ENCODE measurements at places on chromosomes 4 and X. TPM values are rescaled to one million over a fixed set of nuclear protein-coding genes. Genes with fewer than 3 reads are reported as not detected.

DNA sequence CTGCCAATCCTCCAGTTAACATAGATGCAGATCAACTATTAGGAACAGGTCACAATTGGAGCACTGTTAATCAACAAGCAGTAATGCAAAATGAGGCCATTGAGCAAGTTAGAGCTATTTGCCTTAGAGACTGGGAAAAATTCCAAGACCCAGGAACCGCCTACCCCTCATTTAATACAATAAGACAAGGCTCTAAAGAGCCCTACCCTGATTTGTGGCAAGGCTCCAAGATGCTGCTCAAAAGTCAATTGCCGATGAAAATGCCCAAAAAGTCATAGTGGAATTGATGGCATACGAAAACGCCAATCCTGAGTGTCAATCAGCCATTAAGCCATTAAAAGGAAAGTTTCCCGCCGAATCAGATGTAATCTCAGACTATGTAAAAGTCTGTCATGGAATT is 20.5 kb upstream of the TRIM61 start:
- no peaks in the 10 kb centered on the region for H3K36me3 ChIP-seq
- no peaks in the 10 kb centered on the region for H3K4me1 ChIP-seq
- no peak for DNase-seq
- no peak overlapping the region for H3K27ac ChIP-seq
- H3K27me3 ChIP-seq = no peaks in the 10 kb centered on the region

SMS gene
- 247 TPM for total RNA-seq

DNA sequence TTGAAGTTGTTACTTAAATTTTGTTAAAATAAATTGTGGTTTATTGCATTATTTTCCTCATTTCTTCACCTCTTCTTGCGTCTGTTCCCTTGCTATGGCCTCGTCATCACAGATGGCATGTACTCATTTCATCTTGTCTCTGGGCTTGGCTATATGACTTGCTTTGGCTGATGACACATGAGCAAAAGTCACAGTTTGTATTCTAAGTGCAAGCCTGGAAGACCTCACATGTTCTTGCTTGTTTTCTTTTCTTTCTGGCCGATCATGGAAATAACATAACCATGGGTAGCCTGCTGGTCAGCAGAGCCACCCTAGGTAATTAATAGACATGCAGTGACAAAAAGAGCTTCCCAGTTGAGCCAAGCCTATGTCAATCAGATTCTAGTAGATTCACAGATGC is 527.9 kb downstream of the SPRY1 start:
- H3K27me3 ChIP-seq = no peaks in the 10 kb centered on the region
- H3K27ac ChIP-seq = no peak overlapping the region
- no peak for DNase-seq
- no peaks in the 10 kb centered on the region for H3K4me1 ChIP-seq

- no peak overlapping the region for H3K27ac ChIP-seq
- no peaks in the 10 kb centered on the region for H3K27me3 ChIP-seq
- no peak overlapping the region for H3K4me3 ChIP-seq
- DNase-seq = no peak
- no peaks in the 10 kb centered on the region for H3K36me3 ChIP-seq
Measured at GRCh38 chr4:104868958-104869357, 277.7 kb upstream of the TET2 start.

- no peaks in the 10 kb centered on the region for H3K36me3 ChIP-seq
- no peak overlapping the region for H3K4me3 ChIP-seq
- no peak overlapping the region for H3K27ac ChIP-seq
- H3K4me1 ChIP-seq = peaks cover 2% of the 10 kb centered on the region
- DNase-seq = no peak
Measured at GRCh38 chr4:61853041-61853440, 652.9 kb downstream of the ADGRL3 start.

PDK3 gene
- 24.8 TPM for total RNA-seq

TEX13D gene
- 0.07 TPM for total RNA-seq

SMIM43 gene
- total RNA-seq = 0.50 TPM

DNA sequence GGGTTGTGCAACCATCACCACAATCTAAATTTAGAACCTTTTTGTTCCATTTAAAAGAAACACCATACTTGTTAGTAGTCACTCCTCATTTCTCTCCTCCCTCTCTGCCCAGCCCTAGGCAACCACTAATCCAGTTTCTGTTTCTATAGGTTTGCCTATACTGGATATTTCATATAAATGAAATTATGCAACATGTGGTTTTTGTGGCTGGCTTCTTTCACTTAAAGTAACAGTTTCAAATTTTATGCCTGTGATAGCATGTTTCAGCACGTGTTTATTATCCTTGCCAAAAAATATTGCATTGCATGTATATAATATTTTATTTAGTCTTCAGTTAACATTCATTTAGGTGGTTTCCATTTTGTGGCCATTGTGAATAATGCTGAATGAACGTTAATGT is 437.6 kb downstream of the IL1RAPL1 start:
- no peaks in the 10 kb centered on the region for H3K36me3 ChIP-seq
- no peaks in the 10 kb centered on the region for H3K4me1 ChIP-seq
- no peaks in the 10 kb centered on the region for H3K27me3 ChIP-seq

GRCh38 chr4:173187732-173188131 is 19.1 kb downstream of the GALNT7 start:
- H3K4me3 ChIP-seq = no peak overlapping the region
- H3K27ac ChIP-seq = no peak overlapping the region
- DNase-seq = no peak
- no peaks in the 10 kb centered on the region for H3K4me1 ChIP-seq
- no peaks in the 10 kb centered on the region for H3K27me3 ChIP-seq

- no peaks in the 10 kb centered on the region for H3K27me3 ChIP-seq
- no peaks in the 10 kb centered on the region for H3K4me1 ChIP-seq
Measured at GRCh38 chrX:40446921-40447320, 133.8 kb upstream of the ATP6AP2 start.

MMRN1 gene
- total RNA-seq = not detected

MAPK10 gene
- 2.5 TPM for total RNA-seq

CXCL11 gene
- 0.33 TPM for total RNA-seq

DNA sequence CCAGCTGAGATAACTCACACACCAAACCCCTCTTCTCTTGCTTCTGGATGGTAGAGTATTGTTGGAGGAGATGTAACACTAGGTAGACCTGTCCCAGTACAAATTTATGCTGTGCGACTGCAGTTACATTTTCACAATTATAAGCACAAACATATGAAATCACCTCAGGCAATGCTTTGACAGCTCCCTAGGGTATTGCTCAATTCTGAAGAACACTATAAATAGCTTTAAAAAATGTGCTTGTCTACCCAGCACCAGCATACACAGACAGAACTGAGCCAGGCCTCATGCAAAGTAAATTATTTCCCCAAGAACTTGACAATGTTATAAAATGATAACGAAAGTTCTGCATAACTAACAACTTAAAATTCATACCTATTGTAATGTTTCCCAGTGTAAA is 1999.1 kb upstream of the ADGRL3 start:
- no peak overlapping the region for H3K27ac ChIP-seq
- no peak for DNase-seq
- no peaks in the 10 kb centered on the region for H3K36me3 ChIP-seq

SLITRK2 gene
- 0.39 TPM for total RNA-seq

GRCh38 chrX:108701633-108702032 is 34.7 kb downstream of the IRS4 start:
- no peak overlapping the region for H3K4me3 ChIP-seq
- H3K36me3 ChIP-seq = no peaks in the 10 kb centered on the region
- no peaks in the 10 kb centered on the region for H3K27me3 ChIP-seq
- no peak overlapping the region for H3K27ac ChIP-seq
- no peaks in the 10 kb centered on the region for H3K4me1 ChIP-seq
- DNase-seq = no peak

DNA sequence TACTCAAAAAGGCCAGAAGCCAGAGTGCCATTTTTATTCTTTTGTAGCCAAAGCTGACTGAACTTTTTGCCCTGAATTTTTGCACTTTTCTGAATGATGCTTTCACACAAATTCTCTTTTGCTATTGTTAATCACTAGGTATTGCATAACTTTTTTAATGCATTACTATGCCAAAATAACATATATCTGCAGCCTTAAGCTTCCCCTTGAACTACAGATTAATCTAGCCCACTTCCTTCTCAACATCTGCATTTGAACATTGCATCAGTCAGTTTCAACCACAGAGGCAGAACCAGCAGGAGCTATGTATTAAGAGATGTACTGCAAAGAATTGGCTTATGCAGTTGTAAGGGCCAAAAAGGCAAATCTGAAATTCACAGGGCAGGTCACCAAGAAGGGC is 197.6 kb upstream of the GYPA start:
- H3K4me3 ChIP-seq = no peak overlapping the region
- H3K27me3 ChIP-seq = no peaks in the 10 kb centered on the region
- H3K27ac ChIP-seq = no peak overlapping the region
- no peaks in the 10 kb centered on the region for H3K4me1 ChIP-seq
- DNase-seq = no peak

DNA sequence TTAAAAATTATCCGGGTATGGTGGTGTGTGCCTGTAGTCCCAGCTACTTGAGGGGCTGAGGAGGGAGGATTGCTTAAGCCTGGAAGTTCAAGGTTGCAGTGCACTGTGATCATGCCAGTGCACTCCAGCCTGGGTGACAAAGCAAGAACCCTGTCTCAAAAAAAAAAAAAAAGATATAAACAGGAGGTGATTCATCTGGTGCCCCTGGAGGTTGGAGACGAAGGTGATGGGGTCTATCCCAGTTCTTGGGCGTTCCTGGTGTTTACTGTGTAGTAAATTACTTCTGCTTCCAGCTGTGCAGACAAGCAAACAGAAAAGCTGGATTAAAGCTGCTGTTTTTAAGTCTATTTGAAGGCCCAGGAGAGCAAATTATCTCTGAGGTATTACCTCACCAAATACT is 19.9 kb downstream of the GPKOW start:
- no peak overlapping the region for H3K27ac ChIP-seq
- no peaks in the 10 kb centered on the region for H3K4me1 ChIP-seq
- DNase-seq = no peak
- H3K4me3 ChIP-seq = no peak overlapping the region
- H3K36me3 ChIP-seq = no peaks in the 10 kb centered on the region

DNA sequence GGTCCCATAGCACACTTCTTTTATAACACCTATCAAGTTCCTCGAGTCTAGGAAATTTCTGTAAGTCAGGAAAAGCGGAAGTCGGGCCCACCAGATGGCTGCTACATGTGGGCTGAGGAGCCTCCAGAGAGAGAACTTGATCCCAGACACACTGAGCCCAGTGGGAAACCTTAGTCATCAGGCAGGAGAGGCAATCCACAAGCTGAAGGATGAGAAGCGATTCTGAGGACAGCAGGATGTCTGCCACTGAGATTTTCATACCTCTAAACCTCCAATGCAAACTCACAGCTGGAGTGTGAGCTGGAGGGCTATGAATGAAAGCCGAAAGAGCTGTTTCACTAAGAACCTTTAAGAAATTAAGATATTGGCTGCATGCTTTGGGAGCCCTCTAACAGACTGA is 52.6 kb upstream of the PDHA1 start:
- no peaks in the 10 kb centered on the region for H3K36me3 ChIP-seq
- no peak for DNase-seq
- no peak overlapping the region for H3K4me3 ChIP-seq
- H3K27me3 ChIP-seq = no peaks in the 10 kb centered on the region

DNA sequence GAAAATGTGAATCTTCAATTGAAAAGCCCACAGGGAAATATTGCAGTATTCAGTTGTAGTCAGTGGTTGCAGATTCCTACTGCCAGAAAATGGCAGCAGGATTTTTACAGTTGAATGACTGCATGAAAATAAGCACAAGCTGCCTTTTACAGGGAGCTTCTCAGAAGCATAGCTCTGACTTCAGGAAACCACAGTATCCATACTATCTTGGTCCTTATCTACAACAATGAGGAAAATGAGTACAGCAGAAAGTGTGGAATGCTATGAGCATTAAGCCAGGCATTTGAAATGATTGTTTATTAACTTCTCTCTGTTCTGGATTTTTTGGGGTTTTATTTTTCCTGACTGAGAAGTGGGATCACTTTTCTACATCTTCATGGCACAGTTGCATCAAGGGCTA is 34.6 kb upstream of the PRRG1 start:
- H3K4me1 ChIP-seq = no peaks in the 10 kb centered on the region
- no peak overlapping the region for H3K4me3 ChIP-seq
- no peaks in the 10 kb centered on the region for H3K36me3 ChIP-seq
- no peak overlapping the region for H3K27ac ChIP-seq
- no peaks in the 10 kb centered on the region for H3K27me3 ChIP-seq

GRCh38 chrX:79412972-79413371 is 45.8 kb upstream of the ITM2A start:
- H3K27ac ChIP-seq = no peak overlapping the region
- no peak overlapping the region for H3K4me3 ChIP-seq
- H3K36me3 ChIP-seq = no peaks in the 10 kb centered on the region
- no peaks in the 10 kb centered on the region for H3K4me1 ChIP-seq

DNA sequence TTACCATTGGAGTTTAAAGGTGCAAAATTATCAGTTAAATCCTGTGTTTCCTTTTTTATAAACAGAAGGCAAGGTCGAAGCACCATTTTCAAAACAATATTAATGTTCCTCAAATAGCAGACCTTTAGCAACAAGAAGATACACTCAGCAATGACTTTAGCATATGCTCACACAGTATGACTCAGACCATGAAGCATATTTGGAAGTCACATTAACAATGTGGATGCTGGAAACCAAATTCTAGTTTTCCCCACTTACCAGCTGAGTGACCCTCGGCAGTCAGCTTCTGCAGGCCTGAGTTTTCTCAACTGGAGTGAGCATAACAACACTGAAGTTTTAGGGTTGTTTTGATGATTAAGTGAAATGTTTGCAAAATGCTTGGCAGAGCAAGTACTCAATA is 130.5 kb downstream of the ANK2 start:
- H3K36me3 ChIP-seq = peaks cover 4% of the 10 kb centered on the region
- H3K27ac ChIP-seq = no peak overlapping the region
- H3K4me3 ChIP-seq = no peak overlapping the region

DNA sequence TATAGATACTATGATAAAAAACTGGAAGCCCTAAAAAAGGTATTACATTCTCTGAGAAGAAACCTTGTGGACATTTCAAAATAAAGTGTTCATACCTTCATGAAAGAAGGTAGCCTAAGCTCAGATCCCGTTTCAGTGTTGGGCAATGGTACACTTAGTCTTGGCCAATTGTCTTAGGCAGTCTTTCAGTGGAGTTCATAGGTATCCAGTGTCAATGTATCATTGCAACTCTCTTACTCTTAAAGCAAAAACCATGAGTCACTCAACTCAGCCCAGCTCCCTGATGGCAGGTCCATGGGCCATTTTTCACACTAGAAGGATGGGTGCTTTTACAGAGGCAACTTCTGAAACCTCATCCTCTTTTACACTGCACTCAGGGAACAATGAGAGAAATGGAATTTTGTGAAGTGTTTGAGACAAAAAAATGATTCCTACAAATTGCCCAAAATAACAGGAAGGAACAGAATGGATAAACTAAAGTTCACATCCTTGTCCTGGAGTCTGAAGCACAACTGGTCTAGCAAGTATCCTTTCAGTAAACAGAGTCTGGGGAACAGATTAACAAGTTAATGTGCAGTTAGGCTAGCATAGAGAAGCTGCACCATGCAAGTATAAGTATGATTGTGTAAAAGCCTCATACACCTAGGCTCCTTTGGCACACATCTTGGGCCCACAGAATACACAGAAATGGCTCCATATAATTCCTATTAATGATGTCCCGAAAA is 7.0 kb upstream of the ZNF827 start:
- H3K4me1 ChIP-seq = no peaks in the 10 kb centered on the region
- no peaks in the 10 kb centered on the region for H3K36me3 ChIP-seq
- H3K27me3 ChIP-seq = no peaks in the 10 kb centered on the region
- H3K27ac ChIP-seq = no peak overlapping the region
- DNase-seq = no peak

Data from H1 (cell line).